ENCODE measurements at places on chromosomes 5 and 9.

DNA sequence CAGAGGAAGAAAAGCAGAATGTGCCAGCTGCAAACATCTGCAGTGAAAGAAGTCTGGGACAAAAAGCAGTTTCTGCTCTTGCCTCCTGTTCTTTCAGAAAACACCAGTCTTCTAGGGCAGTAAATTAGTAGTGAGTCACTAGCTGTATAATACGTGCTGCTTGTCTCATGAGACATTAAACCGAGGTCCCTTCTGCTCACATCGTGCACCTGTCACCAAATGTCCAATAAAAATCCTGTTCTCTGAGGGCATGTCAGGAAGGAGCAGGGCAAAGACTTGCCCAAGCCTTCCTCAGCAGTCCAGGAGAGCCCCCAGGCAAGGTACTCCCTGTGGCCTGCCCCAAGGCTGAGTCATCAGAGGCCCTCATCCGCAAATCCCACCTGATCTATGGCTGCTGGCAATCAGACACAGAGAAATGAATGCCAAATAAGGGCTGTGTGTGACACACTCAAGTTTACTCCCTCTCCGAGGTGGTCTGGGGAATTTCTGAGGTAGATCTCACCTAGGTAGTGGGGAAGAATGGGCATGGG, 255.3 kb upstream of the SMARCA2 start:
- DNase-seq, result no peak

- peak; percentile 81 for DNase-seq
Observed at GRCh38 chr5:150458802-150459557, 9.4 kb upstream of the RPS14 start.

DNA sequence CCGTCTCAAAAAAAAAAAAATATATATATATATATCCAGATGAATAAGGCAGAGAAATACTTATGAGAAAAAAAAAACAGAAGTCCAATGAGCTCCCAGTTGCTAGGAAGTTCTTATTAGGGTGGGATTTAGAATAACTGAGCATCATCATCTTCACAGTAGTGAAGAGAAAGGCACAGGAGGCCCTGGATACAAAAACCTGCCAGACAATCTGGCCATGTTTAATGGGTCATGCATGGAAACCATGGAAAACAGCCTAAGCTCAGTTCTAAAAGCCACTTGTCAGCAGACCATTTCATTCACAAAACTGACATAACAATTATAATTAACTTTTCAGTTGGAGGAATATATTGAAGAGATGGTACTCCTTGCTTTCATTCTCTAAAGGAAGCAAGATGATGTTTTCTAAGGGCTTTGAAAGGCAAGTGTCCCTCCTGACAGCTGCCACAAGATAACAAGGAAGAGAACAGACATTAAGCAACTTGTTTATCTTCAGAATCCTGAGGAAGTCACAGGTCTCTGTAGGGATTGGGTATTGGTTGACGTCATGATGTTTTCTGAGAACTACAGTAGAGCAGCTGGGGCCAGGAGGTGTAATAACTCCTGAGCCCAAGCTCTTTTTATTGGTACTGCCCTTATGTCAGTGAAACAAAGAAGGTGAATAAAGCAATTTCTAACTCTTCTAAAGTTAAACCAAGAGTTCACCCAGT, 463.1 kb downstream of the DMAC1 start:
- no peak for DNase-seq

DNA sequence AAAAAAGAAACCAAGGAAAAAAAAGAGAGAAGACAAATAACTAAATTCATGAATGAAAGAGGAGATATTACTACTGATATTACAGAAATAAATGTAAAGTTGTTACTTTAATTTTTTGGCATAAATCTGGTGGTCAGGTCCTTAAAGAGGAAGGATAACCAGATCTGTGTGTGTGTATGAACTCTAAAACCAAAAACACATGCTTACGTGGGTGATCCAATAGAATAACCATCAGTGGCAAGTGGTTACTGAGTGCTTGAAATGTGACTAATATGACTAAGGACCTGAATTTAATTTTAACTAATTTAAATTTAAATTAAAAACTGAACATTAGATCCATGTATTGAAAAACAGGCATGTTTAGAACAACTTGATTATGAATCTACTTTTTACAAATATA, 10.3 kb downstream of the SLC28A3 start:
- DNase-seq, result no peak

GRCh38 chr9:26266146-26266793, 588.0 kb upstream of the TUSC1 start:
- DNase-seq, result no peak

DNA sequence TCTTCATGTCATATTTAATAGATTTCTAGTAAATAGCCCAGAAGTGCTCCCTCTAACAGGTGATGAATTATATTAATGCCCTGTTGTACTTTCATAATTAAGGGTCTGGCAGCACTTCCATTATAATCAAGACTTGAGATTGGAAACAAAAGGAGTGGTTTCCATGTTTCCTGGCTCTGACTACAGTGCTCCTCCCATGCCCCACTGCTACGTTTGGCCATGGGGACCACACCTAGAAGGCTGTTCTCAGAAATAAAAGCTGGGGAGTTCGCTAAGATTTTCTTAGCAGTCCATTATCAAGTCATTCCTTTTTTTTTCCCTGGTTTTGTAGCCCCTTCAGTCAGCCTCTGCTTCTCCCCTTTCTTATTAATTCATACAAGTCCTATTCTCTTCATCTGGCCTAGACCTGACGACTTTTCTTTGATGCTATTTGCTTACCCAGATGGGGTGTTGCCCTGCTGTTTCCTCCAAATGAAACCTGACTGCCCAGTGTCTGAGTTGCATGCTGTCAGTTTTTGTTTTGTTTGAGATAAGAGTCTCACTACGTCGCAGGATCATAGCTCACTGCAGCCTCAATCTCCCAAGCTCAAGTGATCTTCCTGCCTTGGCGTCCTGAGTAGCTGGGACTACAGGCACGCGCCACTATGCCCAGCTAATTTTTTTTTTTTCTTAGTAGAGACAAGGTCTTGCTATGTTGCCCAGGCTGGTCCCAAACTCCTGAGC, 312.1 kb upstream of the EFNA5 start:
- no peak for DNase-seq

DNA sequence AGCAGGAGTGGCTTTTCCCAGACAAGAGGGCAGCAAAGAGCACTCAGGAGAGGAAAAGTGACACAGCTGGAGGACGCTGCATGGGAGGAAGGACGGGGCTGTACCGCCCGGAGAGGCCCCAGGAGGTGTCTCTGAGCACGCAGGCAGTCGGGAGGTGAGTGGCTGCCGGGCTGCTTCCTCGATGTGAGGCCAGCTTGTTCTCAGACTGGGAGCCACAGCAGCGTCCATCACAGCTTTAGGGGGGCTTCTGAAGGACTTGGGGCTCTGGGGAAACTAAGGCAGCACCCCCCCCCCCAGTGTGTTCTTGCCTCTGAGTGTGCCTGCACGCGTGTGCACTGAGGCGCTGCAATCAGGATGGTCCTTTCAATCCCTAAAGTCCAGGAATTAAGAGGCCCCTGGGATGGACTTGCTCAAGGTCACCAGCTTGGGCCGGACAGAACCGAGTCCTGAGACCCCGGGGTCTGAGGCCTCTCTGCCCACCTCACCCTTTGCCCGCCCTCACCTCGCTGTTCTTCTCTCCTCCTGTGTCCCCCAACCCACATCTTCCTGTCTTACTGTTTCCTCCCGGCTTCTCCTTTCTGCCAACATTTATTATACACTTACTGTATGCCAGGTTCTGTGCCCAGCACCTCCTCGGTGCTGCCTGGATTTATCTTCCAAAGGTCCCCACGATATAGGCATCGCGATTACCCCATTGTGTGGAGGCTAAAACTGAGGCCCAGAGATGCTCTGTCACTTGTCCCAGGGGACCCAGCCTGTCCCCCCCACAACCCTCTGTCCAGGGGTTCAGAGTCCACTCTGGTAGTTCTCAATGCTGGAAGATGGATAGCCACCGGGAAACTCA, 32.9 kb downstream of the FAM163B start:
- DNase-seq, result no peak

DNA sequence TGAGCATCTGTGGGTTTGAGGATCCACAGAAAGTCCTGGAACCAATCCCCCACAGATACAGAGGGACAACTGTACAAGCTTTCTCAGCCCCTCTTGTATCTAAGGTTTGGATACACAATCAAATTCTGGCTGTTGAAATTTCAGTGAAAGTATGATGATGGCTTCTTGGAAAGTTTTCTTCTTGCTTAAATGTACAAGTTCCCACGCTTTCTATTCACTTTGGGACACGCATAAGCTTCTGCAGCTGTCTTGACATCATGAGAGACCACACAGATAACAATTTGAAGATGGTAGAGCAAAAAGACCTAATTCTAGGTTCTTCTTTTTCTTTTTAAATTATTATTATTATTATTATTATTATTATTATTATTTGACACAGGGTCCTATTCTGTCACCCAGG, 31.6 kb upstream of the ARL15 start:
- DNase-seq, result no peak

- DNase-seq, result no peak
Observed at GRCh38 chr9:72844440-72844768, 108.4 kb downstream of the ALDH1A1 start.

- no peak for DNase-seq
Observed at GRCh38 chr5:179055841-179056240, 4.3 kb upstream of the ZNF354C start.

- DNase-seq, result peak; percentile 50
Observed at GRCh38 chr5:91419571-91420537, 36.7 kb upstream of the ARRDC3 start.

DNA sequence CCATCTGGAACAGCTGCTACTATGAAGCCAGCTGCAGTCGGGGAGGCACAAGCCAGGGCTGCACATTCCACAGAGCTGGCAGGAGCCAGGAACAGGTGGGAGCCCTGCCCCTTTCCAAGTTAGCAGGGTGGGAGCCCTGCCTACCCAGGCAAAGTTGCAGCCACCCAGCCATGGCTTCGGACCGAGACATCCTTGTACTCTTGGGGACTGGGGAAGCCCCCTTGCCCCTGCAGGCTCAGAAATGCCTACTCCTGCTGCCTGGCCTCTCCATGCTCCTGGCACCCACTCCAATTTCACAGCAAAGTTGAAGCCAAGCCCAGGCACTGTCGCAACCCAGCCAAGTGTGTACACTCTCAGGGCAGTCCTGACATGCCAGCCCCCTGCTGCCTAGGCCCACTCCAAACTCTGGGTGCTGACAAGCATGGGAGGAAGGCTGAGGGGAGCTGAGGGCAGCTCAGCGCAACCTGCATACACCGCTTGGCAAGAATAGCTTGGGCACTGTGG, 165.1 kb downstream of the RNF180 start:
- peak; percentile 82 for DNase-seq

DNA sequence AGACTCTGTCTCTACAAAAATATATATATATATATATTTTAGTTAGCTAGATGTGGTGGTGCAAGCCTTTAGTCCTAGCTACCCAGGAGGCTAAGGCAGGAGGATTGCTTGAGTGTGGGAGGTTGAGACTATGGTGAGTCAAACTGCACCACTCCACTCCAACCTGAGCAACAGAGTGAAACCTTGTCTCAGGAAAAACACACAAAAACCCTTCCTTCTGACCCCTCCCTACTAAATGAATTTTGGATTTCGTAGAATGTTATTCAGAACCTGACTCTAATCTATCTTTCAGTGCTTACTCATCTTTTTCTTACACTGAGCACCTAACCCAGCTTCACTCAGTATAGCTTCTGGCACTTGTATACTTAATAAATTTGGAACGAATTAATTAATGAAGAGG, 35.2 kb upstream of the IL7R start:
- no peak for DNase-seq
